GM12878 (cell line): ENCODE measurements at places on chromosomes 6 and 20.

- no peak for DNase-seq
Measured at GRCh38 chr6:137241481-137242038, 22.4 kb upstream of the IFNGR1 start.

DNA sequence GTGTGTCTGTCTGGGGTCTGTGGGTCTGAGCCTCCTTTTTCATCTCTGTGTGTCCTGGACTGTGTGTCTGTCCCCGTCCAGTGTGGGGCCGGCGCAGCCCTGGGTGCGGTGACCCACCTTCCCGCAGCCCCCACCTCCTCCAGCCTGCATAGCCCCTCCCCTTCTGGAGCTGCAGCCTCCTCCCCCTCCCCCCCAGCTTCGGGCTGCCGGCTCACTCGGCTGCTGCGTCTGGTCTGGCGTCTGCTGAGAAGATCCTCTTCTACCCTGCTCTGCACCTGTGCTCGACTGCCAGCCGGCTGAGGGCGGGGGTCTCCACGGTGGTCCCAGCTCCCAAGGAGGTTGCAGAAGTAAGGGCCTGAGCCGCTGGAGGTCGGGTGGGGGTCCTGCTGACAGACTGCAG is 7.6 kb upstream of the LKAAEAR1 start:
- no peak for DNase-seq

GRCh38 chr6:97052152-97052787 is 127.7 kb downstream of the KLHL32 start:
- DNase-seq: no peak

- DNase-seq: no peak
Measured at GRCh38 chr6:5464099-5464885, 203.0 kb downstream of the FARS2 start.

GRCh38 chr20:17624551-17625245 is 54.8 kb downstream of the DSTN start:
- DNase-seq: no peak

- DNase-seq: no peak
Measured at GRCh38 chr20:3911956-3912355, 22.8 kb downstream of the PANK2 start.

DNA sequence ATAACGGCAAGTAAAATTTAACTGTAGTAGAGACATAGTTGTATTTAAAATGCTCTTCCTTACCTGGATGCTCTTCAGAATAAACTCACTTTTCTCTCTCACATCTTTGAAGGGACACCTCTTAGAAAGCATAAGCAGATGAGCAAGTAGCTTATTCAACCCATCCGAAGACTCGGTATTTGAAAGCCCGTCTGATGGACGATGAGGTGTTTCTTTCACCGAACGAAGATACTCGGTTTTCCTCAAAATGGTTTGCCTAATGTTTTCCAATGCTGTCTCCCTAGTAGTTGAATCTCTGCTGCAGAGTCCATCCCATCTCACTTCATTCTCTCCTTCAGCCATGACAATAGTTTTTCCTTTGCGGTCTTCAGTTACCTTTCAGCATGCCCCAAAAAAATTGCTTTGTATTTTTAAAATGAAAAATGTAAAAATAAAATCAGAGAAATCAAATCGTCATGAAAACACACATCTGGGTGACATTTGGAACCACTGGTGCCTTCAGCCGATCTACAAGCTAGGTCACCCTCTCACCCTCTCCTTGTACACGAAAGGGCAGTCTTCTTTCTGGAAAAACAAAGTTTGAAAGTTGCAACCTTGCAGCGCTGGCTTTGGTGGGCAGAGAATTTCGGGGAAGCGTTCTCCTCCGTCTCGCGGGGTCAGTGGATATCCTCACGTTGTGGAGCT is 772 bp downstream of the SESN1 start:
- no peak for DNase-seq

- no peak for DNase-seq
Measured at GRCh38 chr20:46252352-46253091, 55.8 kb downstream of the CDH22 start.

- DNase-seq: no peak
Measured at GRCh38 chr6:85498596-85499258, 48.8 kb downstream of the NT5E start.

DNA sequence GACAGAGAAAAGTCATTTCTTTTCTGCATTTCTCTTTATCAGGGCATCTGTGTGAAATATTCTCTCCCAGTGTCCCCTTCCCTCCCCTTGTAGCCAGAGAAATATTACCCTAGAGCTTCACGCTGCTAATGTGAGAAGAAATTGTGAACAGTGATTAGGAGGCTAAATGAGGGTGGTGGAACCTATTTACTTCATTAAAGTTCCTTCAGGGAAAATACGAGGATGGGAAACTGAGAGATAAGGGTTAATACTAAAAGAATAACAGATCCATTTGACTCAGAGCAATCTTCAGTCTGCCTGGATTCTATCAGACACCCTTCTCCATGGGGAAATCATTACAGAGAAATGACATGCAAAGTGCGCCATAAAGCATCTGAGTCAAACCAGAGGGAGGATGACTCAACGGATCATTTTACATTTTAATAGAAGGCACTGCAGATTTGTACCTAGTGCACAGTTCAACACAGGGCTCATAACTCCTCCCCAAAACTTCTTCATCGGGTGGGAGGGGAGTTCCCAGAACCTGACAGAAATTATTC is 131.3 kb downstream of the GJA10 start:
- no peak for DNase-seq

GRCh38 chr20:32114305-32114960 is 4.9 kb downstream of the TM9SF4 start:
- no peak for DNase-seq

DNA sequence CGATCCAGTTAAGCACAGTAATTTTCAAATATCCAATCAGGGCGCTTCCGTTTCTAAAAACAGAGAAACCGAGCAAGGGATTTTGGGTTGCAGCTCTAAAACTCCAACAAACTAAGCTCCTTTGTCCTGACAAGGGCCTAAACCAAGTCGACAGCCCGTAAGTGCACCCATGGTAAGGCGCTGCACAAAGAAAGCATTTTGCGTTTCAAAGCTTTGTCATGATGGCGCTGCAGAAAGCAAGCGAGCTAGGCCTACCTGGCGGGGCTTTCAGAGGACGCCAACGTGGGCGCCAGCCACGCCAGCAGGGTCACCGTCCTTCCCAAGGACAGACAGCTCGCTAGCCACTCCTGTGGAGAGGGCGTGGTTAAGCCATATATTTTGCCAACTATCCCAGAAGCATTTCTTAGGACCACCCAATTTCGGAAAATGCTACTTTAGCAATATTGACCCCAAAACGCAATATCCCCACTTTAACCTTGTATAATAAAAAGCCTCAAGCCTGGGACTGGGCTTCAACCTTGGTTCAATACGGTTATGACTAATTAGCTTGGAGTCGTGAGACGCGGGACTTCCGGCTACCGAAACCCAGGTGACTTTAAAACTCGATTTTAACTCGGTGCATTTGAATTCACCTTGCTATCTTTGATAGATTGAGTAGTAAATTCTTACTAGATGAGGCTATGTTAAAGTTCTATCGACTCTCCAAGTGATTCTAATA is 53.8 kb downstream of the TRIM38 start:
- DNase-seq: no peak

- DNase-seq: no peak
Measured at GRCh38 chr6:47773005-47773404, 8.8 kb upstream of the OPN5 start.

- DNase-seq: no peak
Measured at GRCh38 chr6:36360241-36361054, 23.8 kb upstream of the BNIP5 start.

GRCh38 chr20:2335096-2335870 is 39.5 kb downstream of the TGM3 start:
- DNase-seq: no peak

DNA sequence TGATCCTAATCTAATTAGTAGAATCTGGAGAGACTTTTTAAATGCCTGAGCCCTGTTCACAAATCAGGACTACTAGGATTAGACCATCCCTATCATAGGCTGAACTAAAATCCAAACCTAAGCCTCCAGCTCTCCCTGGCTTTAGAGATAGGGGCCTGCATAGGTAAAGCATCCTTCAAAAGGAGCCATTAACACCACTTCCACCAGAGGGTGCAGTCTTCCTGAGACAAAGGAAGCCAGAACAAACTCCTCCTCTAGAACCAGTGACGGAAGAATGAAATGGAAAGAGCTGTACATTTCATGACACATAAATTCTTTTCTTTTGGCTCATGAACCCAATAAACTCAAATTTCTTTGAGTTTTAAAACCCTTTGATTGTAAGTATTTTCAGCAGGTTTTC is 291.2 kb upstream of the ADGRB3 start:
- DNase-seq: no peak

DNA sequence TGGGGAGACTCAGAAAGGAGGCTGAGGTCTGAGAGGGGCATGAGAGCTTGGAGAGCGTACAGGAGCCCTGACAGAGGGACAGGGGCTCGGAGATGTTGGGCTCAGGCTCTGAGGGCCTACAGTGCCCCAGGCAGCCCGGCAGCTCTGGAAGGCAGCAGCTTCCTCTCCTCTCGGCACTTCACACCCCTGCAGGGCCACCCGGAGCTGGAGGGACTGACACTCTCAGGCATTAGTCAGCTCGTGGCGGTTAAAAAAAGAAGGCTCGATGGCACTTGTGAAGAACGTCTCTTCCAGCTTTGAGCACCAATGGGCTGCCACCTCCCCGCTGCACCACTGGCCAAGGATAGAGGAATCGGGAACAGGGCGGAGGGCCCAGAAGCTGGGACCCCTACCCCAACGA is 62.6 kb upstream of the SIRPA start:
- no peak for DNase-seq

DNA sequence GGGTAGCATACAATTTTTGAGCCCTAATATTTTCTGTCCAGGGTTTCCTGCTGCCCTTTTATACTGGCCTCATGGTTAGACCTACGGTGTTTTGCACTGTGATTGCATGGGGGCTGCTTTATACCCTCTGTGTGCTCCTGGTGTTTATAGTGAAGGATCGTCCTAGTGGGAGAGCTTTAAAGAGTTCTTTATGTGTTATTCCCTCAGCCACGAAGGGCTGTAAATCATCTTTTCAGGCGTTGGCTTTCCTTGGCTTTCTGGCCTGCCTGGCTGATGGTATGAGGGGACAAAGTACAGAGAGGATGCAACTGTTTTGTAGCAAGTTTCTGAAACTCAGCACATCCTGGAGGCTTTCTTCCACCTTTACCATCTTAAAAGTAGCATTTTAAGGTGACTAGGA is 464.3 kb downstream of the EPM2A start:
- DNase-seq: no peak

- no peak for DNase-seq
Measured at GRCh38 chr6:28558629-28559028, 32.9 kb downstream of the GPX5 start.

DNA sequence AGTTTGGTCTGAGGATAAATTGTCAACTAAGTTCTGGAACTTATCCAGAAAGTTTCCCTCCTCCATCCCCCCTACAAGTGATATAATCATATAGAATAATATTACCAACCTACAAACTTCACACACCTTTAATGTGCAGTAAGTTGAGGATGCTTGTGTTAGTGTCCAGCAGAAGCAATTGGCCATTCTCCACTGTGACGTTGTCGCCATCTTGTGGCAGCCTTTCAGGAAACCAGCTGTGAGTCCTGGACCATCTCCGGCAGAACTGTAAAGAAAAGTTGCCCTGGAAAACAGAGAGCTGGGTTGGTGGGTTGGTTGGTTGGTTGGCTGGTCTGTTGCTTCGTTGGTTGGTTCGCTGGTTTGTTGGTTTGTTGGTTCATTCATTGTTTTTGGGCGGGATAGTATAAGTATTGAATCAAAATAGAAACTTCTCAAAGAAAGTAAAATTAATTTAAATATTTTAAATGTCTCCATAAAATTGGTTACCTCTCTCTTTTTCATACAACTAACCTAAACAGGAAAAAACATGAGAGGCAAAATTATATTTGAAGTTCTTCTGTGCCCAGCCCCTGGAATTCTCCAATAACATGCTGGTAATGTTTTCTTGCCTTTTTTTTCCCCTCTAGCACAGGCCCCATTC is 127.5 kb downstream of the PKHD1 start:
- peak; percentile 38 for DNase-seq

- DNase-seq: no peak
Measured at GRCh38 chr20:49704932-49705336, 8.7 kb downstream of the B4GALT5 start.

DNA sequence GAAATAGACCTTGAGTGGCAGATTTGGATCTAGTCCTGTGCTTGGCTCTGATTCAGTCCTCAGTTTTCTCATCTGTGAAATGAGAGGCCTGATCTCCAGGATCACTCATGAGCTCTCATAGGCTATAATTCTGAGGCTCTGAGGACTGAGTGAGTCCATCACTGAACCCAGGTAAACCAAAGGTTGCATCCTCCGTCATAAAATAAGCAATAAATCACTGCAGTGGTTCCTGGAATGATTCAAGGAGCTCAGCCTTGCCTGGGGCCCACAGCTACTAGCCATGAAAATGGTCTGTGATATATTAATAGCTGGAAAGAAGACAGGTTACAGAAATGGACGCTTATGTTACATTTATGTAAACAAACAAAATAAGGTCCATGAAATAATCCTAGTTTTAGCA is 124.8 kb downstream of the MAP3K7 start:
- DNase-seq: no peak

- DNase-seq: no peak
Measured at GRCh38 chr6:26457264-26457805, 420 bp upstream of the BTN2A1 start.

DNA sequence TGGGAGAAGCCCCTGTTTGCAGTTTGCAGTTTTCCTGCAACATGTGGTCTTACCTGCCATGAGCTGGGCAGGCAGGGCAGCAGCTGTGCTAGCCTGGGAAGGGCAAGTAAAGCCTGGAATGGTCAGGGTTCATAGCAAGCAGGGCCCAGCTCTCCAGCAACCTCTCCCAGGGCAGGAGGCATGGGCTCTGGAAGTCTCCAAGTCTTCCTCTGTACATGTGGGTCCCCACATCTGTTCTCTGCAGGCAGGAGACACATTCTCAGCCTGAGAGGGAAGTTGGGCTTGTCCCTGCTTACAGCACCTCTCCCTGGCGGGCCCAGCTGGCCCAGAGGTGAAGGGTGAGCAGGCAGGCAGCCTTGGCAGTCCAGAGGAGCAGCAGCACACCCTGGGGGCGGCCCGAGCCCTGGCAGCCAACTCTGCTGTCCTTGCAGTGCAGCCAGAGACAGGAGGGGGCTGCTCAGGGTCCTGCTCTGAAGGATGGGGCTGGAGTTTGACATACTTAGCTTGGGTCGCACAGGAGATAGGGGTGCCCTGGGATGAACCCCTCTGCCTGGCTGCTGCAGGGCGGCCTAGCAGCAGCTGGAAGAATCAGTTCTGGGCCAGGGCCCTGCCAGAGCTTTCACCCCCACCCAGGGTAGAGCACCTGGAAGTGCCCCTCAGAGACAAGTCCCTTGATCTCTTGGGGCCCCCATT is 176.0 kb downstream of the MRPL14 start:
- DNase-seq: no peak

DNA sequence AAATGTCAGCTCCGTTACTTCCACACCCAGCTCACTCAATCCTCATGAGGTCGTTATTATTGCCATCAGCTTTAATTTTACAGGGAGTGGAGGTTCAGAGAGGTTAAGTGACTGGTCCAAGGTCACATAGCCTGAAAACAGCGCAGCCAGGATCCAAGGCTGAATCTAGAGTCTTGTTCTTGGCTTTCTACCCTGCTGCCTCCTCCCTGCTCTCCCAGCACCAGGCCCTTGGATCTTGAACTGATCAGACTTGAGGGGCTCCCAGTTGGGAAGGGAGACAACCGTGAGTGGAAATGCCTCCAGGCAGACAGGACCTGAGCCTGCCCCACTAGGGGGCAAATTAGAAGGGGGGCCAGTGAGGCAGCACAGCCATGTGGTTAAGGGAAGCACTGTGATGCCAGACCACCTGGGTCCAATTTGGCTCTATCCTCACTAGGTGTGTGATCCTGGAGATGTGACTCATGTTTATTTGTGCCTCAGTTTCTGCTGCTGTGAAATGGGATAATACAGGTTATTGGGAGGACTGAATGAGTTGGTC is 135.6 kb upstream of the PTPN1 start:
- no peak for DNase-seq
